ENCODE measurements at places on chromosomes 5 and 9. TPM values are rescaled to one million over a fixed set of nuclear protein-coding genes. Genes with fewer than 3 reads are reported as not detected.

DNA sequence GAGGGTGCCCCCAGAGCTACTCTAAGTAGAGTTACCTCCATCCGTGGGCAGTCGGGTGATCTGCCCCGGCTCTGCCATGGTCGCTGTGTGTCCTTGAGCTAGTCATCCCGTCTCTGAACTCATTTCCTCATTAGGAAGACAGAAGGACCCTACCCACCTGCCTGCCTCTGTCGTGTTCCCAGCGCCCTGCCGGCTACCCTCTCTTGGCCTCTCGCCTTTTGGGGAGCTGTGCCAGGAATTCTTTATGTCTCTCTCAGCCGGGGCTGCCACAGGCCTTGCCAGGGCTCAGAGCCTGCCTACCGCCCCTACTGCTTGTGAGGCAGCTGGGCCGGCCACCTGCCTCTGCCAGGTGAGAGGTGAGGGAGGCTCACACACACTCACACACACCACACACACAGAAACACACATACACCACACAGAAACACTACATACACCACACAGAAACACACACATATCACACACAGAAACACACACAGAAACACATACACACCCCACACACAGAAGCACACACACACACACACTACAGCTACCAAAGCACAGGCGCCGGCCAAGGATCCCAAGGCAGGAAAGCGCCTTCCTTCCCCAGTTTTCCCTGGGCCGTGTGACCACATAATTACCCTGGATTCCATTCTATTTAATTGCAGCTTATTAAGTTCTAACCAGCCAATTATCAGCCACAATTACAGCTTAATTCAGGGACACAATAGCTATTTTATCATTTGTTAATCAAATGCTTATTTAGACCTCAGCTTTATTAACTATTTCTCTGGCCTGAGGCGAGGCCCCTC lies 41.7 kb downstream of the UNC5A start:
- no peak for DNase-seq

- DNase-seq: no peak
These were observed 108.5 kb downstream of the FEM1C start for GRCh38 chr5:115435778-115436712.

- no peak for DNase-seq
These were observed 6.3 kb upstream of the ASB6 start for GRCh38 chr9:129648092-129648763.

DNA sequence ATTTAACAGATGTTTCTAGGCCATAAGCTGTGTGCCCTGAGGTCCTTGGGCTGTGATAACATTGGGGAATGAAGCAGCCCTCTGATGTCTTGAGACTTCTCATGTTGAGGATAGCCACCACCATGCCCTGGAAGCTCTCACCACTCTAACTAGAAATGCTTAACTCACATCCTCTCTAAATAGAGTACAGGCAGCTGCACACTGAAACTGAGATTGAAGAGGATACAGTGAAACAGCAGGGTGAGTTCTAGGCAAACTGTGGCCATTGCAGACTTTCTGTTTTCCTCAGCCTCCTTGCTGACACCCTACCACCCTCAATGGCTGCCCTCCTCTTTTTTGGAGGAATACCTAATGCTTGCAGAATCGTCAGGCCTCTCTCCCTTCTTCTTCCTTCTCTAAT lies 22.4 kb downstream of the UTP15 start:
- no peak for DNase-seq

- no peak for DNase-seq
These were observed 15.0 kb downstream of the DOCK2 start for GRCh38 chr5:169652057-169652456.

- DNase-seq: peak; percentile 60
These were observed 23.1 kb upstream of the TDRD7 start for GRCh38 chr9:97388721-97389238.

The CCL21 gene
- total RNA-seq: 0.26 TPM

The MOB3B gene
- total RNA-seq: 1.4 TPM

- no peak for DNase-seq
These were observed 13.3 kb downstream of the HMMR start for GRCh38 chr5:163473635-163474243.

The PPP2R2B gene
- total RNA-seq: not detected
